ENCODE measurements at places on chromosomes 5 and 9.

DNA sequence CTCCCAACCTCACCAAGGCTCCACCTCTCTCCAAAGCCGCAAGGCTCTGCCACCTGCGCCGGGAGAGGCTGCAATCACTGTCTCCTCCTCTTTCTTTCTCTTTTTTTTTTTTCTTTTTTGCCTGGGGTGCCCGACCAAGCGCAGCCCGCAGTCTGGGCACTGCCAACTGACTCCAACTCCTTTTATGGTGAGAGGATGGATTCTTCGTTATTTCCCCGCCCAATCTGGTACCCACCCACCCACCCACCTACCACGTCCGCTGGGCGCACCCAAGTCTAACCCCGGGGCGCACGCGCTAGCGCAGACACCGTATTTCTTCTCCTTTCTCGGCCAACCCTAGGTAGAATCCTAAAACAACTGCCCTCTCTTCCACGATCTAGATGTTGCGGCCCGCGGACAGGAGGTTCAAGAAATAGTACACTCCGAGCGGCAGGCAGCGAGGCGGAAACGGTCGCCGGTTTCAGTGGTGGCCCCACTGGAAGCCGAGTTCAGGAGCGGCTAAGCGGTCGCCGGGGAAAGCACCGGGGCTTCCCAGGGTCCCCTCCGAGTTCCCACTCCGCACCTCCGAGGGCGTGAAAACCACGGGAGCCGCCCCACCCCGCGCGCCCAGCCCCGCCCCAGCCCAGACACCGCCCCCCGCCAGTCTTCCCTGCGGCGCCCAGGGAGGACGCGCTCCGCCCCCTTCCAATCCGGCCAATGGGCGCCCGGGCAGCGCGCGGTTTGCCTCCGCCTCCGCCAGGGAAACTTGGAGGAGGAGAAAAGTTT, 385 bp upstream of the PTGER4 start:
- DNase-seq: peak; percentile 95

GRCh38 chr9:100498592-100498991, 25.6 kb downstream of the TMEFF1 start:
- DNase-seq: no peak

GRCh38 chr5:61801174-61801573, 469.1 kb downstream of the ZSWIM6 start:
- DNase-seq: no peak

- DNase-seq: no peak
These were observed 3.0 kb downstream of the TXNDC15 start for GRCh38 chr5:134877159-134877558.

- peak; percentile 61 for DNase-seq
These were observed 1.1 kb downstream of the CRAT start for GRCh38 chr9:129109537-129109903.

GRCh38 chr5:79561525-79561893, 47.6 kb upstream of the HOMER1 start:
- DNase-seq: no peak

GRCh38 chr9:4887556-4887955, 94.8 kb downstream of the RCL1 start:
- DNase-seq: peak; percentile 70

GRCh38 chr5:69136293-69136692, 30.7 kb upstream of the CCNB1 start:
- DNase-seq: peak; percentile 14

DNA sequence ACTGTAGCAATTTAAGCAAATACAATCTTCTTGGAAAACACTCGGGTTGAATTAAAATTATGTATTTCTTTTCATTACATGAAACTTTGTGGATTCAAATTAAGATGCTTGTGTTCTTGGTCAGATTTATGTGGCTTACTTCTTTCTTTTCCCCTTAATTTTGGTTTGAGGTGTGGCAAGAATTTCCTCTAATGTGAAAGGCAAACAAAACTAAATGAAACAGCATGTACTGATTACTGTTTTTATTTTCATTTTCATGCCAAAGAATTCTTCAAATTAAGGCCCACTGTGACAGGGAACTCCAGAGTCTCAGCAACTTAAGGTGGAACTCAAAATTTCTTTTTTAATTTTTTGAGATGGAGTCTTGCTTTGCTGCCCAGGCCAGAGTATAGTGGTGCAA, at the start of gene OMD:
Gene OMD (minus strand): TSS at position 132 of the 400 bp plus-strand sequence. CDS start 6,913 bp downstream, outside the sequence.
- DNase-seq: peak; percentile 23

DNA sequence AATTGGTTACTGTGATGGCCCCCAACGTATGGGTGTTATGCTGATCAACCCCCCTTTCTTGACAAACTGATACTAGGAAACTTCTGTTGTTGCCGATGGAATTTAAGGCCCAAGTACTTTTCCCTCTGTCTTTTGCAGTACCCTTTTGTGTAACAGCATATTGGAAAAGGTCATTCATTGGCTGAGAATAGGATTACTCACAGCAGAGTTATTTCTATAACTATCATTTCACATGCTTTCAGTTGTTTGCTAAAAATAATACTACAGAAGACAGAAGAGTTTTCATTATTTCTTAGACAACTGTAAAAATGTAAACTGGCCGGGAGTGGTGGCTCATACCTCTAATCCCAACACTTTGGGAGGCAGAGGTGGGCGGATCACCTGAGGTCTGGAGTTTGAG, 329.5 kb downstream of the KIAA0825 start:
- DNase-seq: peak; percentile 69

- no peak for DNase-seq
These were observed 7.2 kb downstream of the MARCHF6 start for GRCh38 chr5:10360686-10361085.

Data from AG20443 (cell line).